ENCODE measurements at places on chromosomes 12 and 14.
A peak's percentile ranks its signal among the peaks of the same experiment; 100 is the strongest.

GRCh38 chr12:107336695-107337094 is 243.3 kb upstream of the CRY1 start:
- no peak for DNase-seq

DNA sequence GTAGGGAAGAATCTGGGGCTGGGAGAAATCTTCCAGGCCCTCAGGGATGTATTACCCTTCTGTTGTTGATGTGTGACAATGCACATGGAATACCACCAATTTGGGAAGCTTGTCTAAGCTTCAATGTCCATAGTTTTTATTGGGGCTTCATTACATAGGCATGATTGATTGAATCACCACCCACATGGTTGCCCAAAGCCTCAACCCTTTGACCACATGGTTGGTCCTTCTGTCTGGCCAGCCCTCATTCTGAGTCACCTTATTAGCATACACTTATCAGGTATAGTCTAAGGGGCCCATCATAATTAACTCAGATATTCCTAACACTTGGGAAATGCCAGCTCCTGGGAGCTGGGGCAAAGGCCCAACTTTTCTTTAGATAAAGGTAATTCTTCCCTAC is 93.3 kb downstream of the AKAP6 start:
- DNase-seq: no peak

DNA sequence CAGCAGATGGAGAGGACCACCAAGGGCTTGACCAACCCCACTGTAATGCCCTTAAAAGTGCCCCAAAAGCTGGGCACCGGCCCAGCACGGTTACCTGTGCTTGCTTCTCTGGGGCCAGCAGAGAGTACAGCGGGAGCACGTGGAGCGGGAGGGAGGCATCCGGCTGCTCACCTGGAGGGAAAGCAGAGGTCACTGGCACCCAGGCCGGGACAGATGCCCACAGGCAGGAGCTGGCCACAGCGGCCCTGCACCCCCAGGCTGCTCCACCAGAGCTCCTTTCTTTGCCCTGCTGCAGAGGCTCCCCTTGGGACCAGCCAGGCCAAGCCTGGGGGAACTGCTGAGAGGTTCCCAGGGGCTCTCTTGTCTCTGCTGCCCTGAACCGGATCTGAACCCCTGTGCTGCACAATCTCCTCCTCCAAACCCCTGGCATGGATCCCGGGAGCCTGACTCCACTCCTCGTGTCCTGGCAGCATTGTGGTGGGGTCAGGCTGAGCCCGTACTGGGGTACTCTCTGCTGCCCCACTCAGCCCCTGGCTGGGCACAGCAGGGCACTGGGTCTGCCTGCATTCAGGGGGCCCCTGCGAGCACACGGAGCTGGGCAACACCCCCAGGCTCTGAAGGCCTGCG is 24.0 kb downstream of the DHX37 start:
- no peak for DNase-seq

DNA sequence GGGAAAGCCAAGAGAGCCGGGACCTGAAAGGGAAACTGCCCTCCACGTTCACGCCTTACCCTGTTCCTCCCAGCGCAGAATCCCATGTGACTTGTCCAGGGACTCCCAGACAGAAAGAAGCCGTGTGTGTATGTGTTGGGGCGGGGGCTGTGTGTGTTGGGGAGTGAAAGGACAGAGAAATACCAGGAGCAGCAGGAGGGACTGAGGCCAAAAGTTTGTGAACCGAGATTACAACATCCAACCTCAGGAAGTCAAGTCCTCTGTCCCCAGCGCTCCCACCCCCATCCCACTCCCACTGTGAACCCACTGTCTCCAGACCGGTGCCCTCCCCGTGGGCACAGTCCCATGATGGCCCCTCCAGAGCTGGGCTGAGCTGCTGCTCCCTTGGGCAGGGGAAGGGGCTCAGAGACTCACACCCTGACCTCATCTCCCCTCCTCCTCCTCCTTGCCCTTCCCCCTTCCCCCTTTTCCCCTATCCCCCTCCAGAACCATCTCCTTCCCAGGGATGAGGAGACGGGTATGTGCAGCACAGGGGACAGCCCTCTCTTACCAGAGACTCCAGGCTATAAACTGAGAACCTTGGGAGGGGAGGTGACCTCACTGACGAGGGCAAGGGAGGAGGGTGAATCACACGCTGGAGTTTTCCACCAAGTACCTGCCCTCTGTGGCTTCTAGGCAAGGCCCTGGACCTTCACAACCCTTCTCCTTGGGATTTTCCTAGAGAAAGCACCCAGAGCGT is at the start of gene SLC6A12:
TSS of gene SLC6A12 (minus strand) at position 155 of the 739 bp plus-strand sequence. CDS start 4,171 bp downstream, outside the sequence.
- DNase-seq: no peak

- no peak for DNase-seq
Measured at GRCh38 chr12:40688085-40688725, 4.0 kb upstream of the CNTN1 start.

GRCh38 chr12:22979854-22980469 is 355.0 kb downstream of the ETNK1 start:
- DNase-seq: no peak

- peak; percentile 59 for DNase-seq
Measured at GRCh38 chr14:105061428-105062047, 3.7 kb downstream of the GPR132 start.

- no peak for DNase-seq
Measured at GRCh38 chr14:56194042-56194441, 75.8 kb downstream of the PELI2 start.

DNA sequence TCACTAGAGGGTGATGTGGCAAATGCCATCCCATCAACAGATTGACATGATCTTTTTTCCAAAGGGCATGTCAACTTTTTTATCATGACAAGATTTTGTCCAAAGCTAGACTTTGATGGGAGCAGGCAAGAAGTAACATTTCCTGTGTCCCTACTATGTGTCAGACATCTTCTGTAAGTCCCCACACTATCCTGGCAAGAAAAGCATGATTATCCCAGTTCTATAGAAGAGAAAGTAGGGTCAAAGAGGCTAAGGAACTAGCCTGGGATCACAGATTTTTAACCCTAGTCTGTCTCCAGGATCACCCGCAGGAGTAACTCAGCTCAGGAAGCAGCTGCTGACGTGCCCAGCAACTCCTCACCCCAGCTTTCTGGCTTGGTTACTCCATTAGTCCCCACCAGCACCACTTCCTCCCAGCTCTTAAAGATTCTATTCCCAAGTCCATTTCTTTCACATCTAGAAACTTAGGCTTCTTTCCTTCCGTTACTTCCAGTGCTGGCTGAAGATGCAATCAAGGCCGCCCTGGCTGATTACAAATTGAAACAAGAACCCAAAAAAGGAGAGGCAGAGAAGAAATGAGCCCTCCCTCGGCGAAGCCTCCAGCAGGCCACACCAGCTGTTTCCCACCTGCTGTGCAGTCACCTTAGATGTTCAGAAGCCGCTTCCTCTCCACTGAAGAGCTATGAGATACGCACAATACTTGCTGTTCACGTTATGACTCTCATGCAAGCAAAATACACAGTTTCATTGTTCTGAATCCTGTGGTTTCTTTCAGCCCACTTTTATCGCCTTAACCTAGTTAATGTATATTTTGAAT is 6.2 kb downstream of the ISCU start:
- DNase-seq: peak; percentile 71

- no peak for DNase-seq
Measured at GRCh38 chr14:64612021-64612380, 62.2 kb downstream of the PPP1R36 start.

GRCh38 chr14:105067969-105068301 is 2.7 kb upstream of the GPR132 start:
- no peak for DNase-seq

GRCh38 chr12:62530596-62530995 is 64.0 kb downstream of the MON2 start:
- DNase-seq: no peak

GRCh38 chr14:32027255-32027939 is 49.7 kb upstream of the ARHGAP5 start:
- DNase-seq: no peak

DNA sequence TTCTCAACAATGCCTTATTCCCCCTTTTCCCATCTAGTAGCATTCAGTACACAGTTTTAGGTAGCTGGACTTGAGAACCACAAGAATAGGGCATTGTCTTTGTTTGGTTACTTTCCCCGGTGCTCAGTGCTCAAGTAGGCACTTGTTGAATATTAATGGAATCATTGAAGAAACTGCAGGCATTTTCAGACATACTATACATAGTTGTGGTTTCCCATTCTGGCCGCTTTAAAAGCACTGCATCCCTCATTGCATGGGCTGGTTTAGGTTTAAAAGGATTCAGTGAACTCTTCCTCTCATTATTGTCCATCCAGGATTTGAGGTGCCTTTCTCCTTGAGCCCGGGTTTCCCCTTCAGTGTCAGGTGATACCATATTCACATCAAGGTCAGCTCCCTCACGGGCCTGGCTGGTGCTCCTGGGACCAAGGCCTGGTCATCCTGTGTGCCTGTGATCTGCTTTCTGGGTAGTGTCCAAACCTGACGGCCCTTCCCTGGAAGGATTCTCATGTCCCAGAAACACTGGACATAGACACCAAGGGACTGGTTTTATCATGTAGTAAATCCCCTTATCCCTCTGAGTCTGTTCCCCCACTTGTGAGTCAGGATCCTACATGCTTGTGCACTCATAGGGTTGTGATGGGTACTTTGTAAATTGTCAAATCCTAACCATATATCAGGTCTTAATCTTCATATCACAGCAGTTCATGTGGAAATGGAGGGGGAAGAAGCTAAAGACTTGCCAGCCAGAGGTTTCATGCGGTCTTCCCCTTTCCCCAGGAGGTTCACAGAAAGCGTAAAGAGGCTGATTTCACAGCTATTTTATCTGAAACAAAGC is 7.4 kb downstream of the TCP11L2 start:
- DNase-seq: no peak

DNA sequence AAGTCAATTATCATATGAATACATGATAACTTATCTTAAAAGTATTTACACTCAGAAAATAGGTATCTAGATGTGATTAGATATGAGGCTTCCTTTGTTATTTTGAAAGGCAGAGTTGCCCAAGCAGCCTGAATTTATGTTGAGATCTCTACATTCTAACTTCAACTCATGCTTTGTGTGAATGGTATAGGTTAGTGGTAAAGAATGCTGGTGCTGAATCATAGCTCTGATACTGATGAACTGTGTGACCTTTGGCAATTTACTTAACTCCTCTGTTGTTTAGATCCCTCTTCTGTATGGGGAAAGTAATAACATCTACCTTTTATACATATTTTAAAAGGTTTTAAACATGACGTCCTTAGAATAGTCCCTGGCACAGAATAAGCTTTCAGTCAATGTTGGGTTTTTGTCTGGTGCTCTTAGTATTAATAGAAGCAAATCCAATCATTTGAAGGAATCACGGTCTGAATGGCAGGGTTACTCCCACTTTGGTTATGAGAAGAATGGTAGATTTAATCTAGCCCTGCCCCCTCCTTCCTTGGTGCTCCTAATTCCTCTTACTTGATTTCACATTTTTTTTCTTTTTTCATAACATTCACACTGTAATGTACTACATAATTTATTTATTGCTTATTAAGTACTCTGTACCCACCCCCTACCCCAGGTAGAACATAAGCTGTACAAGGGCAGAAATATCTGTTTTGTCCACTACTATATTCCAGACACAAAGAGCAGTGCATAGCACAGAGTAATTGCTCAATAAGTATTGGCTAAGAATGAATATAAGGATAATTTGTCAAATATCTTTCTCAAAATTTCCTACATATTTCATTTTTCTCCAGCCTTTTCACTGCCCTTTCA is 203.3 kb upstream of the KRR1 start:
- no peak for DNase-seq

GRCh38 chr14:99036611-99037293 is 235.2 kb downstream of the BCL11B start:
- peak; percentile 7 for DNase-seq

DNA sequence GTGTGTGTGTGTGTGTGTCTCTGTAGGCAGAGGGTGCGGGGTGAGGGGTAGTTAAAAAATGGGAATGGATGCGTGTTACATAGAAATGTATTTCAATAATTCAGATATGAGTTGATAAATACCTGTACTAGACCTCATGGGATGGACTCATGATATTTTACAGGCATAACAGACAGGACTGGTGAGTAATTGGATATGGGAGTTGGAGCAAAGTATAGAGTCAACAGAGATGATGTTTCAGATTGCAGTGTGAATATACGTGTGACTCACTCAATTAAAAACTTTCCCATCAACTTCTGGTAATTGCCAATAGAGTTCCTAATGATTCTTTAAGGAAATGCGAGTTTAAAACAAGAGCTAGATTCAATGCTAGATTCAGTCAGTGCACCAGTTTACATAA is 711.9 kb downstream of the C12orf50 start:
- DNase-seq: no peak

- DNase-seq: no peak
Measured at GRCh38 chr12:6887460-6887859, 14.4 kb upstream of the SPSB2 start.

GRCh38 chr12:69497308-69498026 is 27.3 kb downstream of the FRS2 start:
- peak; percentile 4 for DNase-seq

DNA sequence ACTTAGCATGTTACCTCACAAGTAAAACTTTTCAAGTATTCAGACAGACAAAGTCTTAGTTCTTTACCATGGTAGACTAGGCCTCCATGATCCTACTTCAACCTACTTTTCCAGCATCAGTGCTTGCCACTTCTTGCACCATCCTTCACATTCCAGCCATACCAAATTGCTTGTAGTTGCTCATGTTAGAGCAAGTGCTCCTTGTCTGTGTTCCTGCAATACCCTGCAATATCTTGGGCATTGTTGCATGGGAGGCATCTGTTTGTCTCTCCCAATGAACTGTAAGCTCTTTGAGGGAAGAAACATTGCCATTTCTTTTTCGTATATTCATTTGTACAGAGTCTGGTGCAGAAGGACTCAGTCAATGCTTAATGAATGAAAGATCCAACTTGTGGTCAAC is 78.0 kb downstream of the SRGAP1 start:
- no peak for DNase-seq

DNA sequence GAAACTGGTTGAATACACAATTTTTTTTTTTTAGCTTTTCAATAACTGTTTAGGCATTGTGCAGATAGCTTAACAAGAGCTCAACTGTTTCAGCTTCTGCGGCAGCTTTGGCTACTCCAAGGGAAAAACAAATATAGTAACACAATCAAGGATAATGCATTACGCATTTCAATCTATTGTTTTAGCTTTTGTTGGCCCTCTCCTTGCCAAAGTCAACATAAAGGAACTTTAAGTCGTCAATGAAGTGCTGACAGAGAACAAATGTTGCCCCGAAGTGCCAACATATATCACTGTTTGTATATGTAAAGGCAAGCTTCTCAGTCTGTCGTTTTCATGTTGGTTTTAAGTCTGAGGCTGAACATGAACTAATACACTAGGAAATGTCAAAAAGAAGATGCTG is 1087.4 kb upstream of the FLRT2 start:
- DNase-seq: no peak

- no peak for DNase-seq
Measured at GRCh38 chr12:25495331-25496097, 57.6 kb downstream of the LMNTD1 start.

Measured in CD4-positive, alpha-beta T cell treated with Interleukin-12 subunit alpha and Interleukin-12 subunit beta, for 1 hour (primary cell).